Omental fat pad (tissue), 4 donors: ENCODE measurements at places on chromosomes 1 and 21.

DNA sequence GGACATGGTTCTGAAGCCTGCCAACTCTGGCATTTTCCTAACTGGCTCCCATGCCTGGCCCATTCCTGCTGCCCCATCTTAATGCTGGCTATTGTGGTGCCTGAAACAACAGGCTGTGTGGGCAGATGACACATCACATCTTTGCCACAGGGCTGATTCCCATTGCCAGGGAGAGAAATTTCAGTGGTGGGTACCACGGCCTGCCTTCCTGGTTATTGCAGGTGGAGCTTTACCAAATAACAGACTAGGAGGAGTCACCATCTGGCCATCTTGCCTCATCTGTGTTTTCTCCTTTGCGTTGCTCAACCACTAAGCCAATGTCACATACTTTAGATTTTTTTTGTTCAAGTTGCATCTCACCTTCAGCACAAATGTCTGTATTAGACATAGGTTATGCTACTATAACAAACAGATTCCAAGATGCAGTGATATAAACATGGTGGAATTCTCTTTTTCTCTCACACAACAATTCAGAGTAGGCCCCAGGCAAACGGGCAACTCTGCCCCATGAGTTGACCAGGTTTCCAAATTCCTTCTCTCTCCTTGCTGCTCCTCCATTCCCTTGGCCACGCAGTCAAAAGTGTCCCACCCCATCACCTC is 14.1 kb downstream of the CDA start:
- no peak for DNase-seq

- DNase-seq = no peak
Measured at GRCh38 chr1:196400478-196401451, 207.5 kb downstream of the KCNT2 start.

DNA sequence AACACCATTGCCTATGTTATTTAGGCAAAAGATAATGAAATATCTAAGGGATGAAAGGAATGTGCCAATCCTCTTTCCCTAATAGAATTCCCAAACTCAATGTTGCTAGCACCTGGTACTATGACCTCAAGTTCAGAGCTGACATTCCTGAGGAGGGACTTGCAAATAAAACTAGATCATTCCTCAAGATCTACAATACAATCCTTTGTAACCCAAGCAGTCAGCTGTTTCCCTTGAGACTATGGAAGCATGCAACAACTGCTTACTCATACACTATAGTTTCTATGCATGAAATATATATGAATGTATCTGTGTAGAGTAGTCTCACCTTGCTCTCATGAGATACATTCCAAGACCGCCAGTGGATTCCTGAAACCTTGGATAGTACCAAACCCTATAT is 65.0 kb downstream of the ABL2 start:
- no peak for DNase-seq

DNA sequence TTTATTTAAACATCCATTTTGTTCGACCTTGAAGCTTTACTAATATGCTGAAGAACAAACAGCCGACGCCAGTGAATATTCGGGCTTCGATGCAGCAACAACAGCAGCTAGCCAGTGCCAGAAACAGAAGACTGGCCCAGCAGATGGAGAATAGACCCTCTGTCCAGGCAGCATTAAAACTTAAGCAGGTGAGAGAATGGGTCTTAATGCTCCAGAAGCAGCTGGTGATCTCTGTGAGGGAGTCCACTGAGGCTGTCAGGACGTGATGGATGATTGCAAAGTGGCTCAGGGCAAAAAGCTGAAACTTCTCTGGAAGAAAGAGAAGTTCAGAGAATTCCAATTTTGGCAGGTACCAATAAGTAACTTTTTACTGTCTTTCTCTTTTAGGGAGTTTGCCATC is 4.4 kb downstream of the CHTOP start:
- no peak for DNase-seq

- DNase-seq = no peak
Measured at GRCh38 chr1:187862506-187862905, 1033.8 kb downstream of the PLA2G4A start.

GRCh38 chr1:6424619-6425593 is at the start of gene ESPN:
Gene ESPN, plus strand, starts transcription at chr1:6424776. Its CDS starts 180 bp downstream, at chr1:6424956.
- no peak for DNase-seq

DNA sequence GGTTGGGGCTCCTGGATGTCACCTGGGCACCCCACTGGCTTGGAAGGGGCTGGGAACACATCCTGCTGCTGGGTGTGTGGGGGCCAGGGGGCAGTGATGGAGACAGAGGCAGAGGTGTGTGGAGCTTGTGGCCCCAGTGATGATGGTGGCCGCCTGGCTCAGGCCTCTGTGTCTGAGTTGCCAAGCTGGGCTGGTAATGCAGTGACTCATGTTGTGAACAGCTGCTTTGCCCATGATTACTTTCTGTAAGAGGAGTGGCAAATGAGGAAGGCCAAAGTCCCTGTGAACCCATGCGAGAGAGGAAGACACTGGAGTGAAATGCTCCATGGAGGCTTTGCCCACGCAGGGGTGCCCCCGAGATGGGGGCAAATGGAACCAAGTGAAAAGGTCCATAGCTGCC is 86.8 kb downstream of the KCNJ6 start:
- no peak for DNase-seq

- DNase-seq = no peak
Measured at GRCh38 chr21:33212159-33212851, 17.4 kb upstream of the IFNAR2 start.

- DNase-seq = no peak
Measured at GRCh38 chr21:14454016-14455009, 71.4 kb upstream of the HSPA13 start.

DNA sequence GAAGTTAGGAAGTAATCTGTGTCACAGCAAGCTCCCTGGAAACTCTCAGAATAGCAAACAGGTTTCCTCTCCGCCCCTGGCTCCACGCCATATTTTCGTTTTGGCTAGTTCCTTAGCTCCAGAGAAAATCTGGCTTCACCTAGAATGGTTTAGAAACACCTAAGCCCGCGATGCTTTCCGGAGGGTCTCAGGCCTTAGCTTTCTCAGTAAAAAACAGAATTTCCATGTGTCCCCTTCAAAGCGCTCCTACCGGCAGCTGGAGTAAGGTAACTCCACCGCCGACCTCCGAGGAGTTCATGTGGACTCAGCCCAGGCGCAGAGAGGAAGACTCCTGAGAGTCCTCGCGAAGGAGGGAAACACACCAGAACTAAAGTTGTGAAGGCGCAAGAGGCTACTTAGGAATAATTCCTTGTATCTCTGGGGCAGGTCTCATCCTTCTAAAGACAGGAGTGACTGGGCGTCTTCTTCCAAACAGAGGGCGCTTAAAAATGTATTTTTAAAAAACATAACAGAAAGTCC is 406 bp downstream of the KIAA0040 start:
- peak; percentile 42 for DNase-seq

DNA sequence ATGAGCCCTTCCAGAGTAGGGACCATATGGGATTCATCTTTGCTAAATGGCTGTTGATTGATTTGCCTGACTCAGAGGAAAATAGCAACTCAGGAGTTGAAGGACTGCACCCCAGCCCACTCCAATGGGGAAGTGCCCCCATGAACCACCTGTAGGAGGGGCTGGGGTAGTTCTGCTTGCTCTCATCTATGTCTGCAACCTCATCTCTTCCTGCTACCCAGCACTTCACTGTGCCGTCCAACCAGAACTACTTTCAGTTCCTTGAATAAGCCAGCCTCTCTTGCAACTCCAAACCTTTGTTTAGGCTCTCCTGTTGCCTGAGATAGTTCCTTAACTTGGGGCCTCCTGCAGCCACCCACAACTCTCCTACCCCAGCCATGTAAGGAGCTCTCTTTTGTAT is 26.6 kb downstream of the BEND5 start:
- no peak for DNase-seq

DNA sequence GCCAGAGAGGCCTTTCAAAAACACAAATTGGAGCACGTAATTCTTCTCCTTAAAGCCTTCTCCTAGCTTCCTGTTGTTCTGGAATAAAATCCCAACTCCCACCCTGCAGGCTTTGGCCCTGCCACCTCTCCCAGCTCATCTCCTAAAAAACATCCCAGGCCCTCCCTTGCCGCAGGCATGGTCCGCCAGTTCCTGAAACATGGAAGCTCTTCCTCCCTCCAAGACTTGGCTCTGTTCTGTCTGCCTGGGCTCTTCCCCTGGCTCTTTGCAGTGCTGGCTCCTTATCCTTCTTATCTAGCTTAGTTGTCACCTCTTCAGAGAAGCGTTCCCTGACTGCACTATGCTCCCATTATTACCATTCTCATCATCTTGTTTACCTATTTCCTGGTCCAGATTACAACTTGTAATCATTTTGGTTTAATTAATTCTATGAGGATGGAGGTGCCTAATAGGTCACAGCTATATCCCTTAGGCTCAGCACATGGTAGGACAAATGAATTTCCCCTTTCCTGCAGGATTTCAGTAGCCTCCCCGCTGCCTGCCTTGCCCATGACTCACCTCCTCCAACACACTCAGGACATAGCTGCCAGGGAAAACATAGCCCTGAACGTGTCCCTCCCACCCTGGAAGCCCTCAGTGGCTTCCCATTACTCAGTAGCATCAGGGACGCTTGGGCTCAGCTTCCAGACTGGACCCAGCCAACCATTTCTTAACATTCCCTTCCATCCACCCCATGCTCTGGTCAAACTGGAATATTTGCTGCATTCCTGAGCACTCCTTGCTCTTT is 15.7 kb upstream of the IGSF21 start:
- DNase-seq = no peak

GRCh38 chr1:3783651-3784474 is 11.3 kb downstream of the SMIM1 start:
- no peak for DNase-seq

- DNase-seq = no peak
Measured at GRCh38 chr21:29343519-29343918, 44.8 kb downstream of the BACH1 start.

DNA sequence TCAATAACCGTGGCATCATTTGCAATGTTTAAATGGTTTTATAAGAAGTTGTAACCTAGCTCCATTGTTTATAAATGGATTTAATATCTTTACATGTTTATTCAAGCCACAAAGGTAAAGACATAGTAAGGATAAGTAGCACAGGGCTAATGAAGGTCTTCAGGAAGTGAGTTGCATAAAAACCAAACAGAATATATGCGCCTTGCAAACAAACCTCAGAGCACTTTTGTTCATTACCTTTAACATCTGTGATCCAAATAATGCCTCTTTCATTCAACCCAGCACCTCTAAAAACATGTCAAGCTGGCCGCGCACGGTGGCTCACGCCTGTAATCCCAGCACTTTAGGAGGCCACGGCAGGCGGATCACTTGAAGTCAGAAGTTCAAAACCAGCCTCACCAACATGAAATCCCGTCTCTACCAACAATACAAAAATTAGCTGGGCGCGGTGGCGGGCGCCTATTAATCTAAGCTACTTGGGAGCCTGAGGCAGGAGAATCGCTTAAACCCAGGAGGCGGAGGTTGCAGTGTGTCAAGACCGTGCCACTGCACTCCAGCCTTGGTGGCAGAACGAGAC is 25.3 kb downstream of the BRINP3 start:
- DNase-seq = no peak

DNA sequence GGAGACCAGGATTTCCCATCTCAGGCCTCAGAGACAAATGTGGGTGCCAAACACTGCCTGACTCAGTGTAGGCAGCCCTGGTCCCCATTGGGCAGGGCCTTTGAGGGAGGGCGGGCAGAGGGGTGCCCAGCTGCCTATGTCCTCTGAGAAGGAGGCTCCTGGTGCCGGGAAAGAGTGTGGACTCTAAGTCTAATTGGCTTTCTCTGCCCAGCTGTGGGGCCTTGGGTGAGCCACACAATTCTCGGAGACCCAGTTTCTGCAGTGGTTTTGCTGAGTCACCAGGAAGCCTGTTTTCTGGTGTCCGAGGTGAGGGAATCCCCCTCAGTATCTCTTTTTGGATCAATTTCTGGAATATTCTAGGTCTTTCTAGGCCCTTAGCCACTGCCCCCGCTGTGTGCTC is 35.3 kb upstream of the ACTL8 start:
- DNase-seq = no peak

DNA sequence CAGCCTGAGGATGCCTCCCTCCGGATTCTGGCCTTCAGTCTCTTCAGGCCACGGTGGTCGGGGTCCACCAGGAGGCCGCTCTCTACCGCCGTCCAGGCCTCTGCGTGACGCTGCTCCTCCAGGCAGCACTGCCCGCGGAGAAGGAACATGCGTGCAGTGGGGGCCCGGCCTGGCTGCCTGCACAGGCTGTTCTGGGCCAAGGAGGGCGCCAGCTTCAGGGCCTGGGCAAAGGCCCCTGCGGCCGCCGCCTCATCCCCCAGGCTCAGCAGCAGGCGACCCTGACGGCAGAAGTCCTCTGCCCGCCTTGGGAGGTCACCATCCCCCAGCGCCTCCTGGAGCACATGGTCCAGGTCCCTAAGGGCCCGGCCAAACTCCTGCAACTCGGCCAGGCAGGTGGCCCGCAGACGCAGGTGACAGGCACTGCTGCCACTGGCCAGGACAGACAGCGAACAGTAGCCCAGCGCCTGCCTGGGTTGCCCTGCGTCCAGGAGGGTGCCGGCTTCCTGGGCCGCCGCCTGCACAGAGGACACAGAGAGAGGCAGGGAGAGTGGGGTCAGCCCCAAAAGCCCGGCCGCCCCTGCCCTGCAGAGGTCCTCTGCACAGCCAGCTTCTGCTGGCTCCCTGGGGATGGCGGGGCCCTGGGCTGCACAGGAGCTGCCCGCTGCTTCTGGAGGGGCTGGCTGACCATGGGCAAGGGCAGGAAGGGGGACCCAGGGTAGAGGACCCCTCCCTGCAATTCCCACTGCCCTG is 8.7 kb upstream of the MMEL1 start:
- no peak for DNase-seq

- DNase-seq = no peak
Measured at GRCh38 chr1:241639623-241640148, 483 bp downstream of the CHML start.

GRCh38 chr1:109793486-109794318 is 30.0 kb upstream of the EPS8L3 start:
- DNase-seq = peak; percentile 67
